ENCODE measurements at places on chromosomes 7 and 10.

GRCh38 chr7:32364581-32364980 lies 125.6 kb downstream of the LSM5 start:
- no peak for DNase-seq

DNA sequence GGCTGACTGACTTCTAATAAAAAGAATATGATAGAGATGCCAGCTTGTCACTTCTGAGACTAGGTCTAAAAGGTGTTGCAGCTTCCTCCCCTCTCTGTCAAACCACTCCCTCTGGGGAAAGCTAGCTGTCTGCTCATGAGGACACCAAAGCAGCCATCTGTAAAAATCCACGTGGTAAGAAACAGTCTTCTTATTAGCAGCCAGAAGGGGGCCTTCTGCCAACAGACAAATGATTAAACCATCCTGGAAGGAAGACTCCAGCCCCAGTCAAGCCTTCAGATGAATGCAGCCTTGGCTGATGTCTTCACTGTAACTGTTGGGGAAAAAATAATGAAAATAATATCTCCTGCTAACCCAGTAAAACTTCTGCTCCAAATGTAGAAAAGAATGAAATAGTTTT lies 41.9 kb upstream of the DAGLB start:
- no peak for DNase-seq

DNA sequence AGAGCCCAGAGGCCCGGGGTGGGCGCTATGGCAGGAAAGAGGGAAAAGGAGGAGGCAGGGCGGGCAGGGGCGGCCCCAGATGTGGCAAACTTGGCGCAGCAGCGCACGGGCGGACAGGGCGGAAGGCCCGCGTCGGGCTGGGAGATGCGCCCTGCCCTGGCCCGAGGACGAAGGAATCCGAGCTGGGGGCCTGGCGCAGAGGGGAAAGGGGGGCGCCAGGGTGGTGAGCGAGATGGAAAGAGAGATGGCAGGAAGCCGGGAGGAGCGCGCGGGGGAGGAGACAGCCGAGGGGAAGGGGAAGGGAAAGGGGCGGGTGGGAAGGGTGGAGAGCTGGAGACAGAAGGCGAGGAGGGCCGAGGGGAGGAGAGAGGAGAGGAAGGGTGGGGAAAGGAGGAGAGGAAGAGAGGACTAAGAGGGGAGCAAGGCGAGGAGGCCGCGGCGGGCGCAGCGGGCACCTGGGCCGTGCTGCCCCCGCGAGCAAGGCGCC lies at the start of gene MARVELD1:
MARVELD1 (plus strand) TSS at position 392 of the 487 bp plus-strand sequence. CDS start 147 bp downstream, outside the sequence.
- peak; percentile 52 for DNase-seq

GRCh38 chr10:113341138-113341537 lies 211.7 kb upstream of the HABP2 start:
- no peak for DNase-seq

DNA sequence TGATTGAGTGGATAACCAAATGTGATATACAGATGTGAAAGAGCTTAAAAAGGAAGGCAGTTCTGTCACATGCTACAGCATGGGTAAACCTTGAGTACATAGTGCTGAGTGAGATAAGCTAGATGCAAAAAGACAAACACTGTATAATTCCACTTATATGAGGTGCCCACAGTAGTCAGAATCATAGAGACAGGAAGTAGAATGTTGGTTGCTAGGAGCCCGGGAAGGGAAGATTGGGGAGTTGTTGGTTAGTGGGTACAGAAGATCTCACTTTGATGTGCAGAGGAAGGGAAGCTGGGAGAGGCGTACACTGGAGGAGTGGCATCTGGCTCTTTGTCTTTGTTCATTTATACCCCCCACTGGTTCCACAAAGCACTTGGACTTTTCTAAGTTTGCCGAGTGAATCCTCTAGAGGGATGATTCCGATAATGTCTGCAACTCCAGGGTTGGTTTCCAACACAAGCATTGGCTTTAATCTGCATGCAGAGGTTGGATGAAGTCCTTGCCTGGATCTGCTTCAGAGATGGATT lies 39.5 kb downstream of the TSPAN14 start:
- no peak for DNase-seq

DNA sequence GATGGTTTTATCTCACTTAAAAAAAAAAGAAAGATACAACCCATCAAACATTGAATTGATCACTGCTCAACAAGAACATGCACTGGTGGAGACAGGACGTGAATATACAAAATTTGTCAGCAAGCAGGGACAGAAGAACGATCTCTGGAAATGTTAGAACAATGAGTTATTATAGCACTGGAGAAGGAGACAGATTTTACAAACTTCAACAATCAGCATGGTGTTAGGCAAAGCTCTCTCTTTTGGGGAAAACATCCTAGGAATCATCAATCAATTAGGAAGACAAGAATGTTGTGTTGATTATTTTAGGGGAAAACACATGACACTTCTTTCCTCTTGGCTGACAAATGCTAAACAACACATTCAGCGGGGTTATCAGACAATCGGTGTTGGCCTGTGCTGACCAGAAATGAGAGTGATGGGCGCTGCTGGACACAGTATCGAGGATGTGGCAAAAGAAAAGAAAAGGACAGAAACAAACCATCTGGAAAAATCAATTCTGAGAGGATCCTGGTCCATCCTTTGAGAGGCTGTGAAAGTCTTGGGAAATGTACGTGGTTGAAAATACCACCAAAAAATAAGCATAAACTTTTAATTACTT lies 103.9 kb downstream of the RAPGEF5 start:
- DNase-seq, result no peak
